ENCODE measurements at places on chromosomes 16 and 17.

GRCh38 chr16:81601008-81601428, 156.4 kb downstream of the CMIP start:
- no peak for DNase-seq

- DNase-seq = peak; percentile 56
Observed at GRCh38 chr17:78390241-78391050, 12.0 kb downstream of the PGS1 start.

- DNase-seq = no peak
Observed at GRCh38 chr17:27402943-27403342, 53.3 kb upstream of the KSR1 start.

- DNase-seq = no peak
Observed at GRCh38 chr16:69003500-69003899, 102.0 kb upstream of the HAS3 start.

DNA sequence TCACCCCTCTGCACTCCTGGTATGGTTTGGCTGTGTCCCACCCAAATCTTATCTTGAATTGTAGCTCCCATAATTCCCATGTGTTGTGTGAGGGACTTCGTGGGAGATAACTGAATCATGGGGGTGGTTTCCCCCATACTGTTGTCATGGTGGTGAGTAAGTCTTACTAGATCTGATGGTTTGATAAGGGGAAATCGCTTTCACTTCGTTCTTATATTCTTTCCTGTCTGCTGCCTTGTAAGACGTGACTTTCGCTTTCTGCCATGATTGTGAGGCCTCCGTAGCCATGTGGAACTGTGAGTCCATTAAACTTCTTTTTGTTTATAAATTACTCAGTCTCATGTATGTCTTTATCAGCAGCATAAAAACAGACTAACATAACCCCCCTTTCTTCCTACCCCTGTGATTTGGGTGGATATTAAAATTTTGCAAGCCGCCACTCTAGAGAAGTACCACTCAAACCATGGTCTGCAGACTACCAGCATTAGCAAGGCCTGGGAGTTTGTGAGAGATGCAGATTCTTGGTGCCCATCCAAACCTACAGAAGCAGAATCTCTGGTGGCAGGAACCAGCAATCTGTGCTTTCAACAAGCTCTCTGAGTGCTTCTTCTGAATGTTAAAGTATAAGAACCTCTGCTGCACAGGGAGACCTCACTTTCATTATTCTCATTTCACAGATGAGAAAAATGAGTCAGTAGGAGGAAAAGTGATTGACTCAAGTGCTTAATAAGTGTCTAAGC, 999.5 kb upstream of the EEF2KMT start:
- no peak for DNase-seq

DNA sequence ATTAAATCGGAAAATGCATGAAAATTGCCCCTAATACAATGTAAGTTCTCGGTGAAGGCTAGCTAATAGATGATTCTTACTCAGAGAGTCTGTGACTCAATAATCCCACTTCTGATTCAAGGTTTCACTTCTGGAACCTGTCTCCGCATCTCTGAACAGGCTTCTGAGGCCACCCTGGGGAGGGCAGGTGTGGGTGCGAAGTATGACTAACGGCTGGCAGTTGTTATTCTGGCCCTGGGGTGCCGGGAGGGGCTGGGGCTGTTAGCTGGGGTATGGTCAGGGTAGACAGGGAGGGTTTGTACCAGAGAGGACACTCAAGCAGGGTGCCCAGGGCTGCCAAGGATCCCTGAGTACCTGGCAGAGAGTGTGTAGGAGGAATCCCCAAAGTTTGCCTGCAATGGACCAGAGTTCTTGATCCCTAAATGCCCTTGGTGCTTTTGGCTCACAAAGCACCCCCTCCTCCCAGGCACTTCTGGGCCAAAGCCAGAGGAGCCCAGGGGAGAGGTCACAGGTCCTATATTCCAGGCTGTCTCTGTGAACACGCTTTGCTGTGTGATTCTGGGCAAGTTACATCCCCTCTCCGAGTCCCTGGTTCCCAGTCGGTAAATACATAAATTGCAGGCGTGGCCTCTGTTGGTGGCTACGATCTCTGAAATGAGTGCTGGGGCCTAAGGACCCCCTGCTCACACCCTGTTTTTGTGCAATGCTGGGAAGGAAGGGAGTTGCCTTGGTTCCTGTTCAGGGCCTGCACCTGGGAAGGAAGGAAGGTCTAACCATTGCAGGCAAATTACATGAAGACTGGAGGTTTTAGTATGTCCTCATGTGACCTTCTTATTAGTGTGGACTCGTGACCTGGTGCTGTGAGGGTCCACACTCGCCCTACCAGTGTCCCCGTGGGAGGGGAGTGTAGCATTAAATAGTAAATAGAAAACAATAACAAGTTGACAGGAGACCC, 49.9 kb upstream of the CPNE2 start:
- DNase-seq = no peak

DNA sequence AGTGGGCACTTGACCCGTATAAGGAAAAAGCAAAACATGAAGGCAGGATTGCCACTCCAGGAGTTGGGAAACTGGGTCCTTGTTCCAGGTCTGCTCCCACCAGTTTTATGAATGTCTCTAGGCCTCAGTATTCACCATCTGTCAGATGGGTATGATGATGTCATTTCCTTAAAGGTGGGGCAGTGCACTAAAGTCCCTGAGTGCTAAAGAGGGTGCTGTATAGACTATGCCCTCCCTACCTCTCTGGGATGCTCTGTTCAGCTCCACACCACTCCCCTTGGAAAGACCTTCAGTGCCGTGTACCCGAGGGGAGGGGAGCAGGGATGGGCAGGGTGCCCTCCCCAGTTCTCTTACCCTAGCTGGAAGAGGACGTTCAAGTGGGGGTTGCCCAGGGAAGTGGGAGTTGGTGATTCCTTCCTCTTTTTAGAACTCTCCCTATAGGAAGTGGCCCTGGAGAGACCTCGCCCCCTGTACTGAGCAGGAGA, 2.2 kb downstream of the LASP1 start:
- DNase-seq = no peak

- DNase-seq = no peak
Observed at GRCh38 chr16:81327447-81328196, 12.9 kb downstream of the GAN start.

DNA sequence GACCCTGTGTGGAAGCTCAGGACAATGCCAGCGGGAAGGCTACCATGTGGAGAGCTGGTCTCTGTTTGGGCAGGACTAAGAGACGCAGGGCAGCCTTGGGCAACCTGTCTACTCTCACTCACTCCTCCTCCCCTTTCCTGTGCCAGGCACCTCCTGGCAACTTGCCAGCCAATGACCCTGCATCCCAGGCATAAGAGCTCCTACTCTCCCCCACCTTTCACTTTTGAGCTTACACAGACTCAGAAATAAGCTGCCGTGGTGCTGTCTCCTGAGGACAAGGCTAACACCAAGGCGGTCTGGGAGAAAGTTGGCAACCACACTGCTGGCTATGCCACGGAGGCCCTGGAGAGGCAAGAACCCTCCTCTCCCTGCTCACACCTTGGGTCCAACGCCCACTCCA, 2.6 kb downstream of the HBM start:
- DNase-seq = no peak

GRCh38 chr16:75042426-75043174, 43.8 kb downstream of the ZNRF1 start:
- no peak for DNase-seq

DNA sequence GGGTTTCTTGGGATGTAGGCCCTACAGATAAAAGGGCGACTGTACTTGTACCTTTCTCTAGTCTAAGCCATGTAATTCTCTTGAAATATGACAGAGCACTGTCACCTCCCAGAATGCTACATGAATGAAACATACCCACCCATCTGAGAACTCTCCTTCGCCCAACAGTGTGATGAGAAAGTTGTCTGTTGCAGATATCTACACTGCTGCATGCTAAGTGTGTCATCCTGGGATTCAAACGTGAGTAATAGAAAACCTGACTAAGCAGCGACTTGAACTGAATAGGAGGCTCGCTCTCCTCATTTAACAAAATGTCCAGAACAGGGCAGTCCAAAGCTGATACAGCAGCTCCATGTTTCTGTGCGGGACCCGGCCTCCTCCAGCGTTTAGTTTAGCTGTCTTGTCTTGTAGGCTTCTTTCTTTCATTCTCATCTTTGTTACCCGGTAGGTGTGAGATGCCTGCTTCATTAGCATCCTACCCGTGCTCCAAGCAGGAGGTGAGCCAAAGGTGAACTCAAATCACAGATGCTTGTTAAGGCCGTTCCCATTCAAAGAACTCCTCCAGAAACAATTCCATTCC, 211.9 kb downstream of the PRKCA start:
- no peak for DNase-seq

DNA sequence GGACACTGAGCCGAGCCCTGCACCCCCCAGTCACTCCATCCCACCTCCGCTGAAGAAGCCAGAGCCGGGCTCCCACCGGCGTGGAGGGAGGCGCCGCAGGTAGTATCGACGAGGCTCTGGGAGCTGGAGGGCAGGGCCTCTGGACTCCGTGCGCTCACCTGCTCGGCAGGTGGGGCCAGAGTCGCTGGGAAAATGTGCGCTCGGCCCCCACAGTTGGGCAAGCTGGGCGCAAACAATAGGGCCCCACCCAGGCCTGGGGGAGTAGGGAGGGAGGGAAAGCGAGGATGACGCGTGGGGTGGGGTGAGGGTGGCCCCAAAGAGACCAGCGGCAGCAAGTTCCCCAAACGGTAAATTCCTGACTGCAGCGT, 668 bp downstream of the JUP start:
- no peak for DNase-seq

- no peak for DNase-seq
Observed at GRCh38 chr16:49620869-49621240, 235.1 kb downstream of the ZNF423 start.

- DNase-seq = no peak
Observed at GRCh38 chr17:82605939-82606600, 42.2 kb downstream of the WDR45B start.

GRCh38 chr16:75402821-75403475, 30.4 kb downstream of the CFDP1 start:
- no peak for DNase-seq

DNA sequence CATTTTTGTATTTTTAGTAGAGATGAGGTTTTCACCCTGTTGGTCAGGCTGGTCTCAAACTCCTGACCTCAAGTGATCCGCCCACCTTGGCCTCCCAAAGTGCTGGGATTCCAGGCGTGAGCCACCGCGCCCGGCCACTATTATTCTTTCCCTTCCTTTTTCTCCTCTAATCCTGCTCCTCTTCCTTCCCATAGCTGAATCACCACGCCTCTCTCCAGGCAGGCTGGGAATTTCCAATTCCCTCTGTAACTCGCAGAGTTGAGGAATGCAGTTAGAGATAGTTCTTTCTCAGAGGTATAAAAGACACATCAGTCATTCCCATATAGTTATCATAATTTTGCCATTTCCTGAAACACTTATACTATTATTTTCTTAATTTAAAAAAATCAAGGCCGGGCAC, 11.2 kb downstream of the METTL16 start:
- DNase-seq = no peak

- DNase-seq = no peak
Observed at GRCh38 chr16:76955629-76956028, 235.4 kb upstream of the MON1B start.

DNA sequence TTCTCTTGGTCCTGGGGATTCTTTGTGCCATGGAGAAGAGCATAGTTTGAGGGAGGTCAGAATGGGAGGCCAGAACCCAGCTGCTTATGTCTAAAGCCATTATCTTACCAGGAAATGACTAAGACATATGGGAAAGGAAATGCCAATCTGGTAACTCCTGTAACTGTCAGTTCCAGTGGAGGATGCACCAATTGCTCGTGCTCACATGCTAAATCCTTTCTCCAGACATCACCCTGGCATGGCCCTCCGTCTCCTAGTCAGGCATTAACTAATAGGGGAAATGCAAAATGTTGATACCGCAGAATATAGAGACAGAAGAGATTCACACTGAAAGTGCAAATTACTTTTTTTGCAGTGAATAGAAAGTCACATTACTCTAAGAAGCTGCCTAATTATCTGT, 255.6 kb upstream of the HSBP1 start:
- DNase-seq = peak; percentile 60

DNA sequence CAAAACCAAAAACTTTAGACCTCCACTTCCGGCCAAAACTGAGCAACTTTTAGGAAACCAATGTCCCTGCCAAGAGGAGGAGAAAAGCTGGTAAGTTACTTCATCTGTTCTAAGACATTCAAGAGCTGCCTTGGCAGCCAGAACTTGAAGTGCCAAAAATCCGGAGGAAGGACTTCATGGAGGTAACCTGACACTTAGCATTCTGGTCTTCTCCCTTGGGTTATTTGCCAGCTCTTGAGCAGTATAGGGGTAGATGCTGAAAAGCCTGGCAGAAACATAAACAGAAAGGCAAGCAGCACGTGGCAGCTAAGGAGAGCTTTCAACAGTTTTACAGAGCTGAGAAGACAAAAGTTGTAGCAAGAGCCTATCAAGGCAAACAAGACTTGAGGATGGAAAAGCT, 53.2 kb downstream of the CDYL2 start:
- DNase-seq = no peak

DNA sequence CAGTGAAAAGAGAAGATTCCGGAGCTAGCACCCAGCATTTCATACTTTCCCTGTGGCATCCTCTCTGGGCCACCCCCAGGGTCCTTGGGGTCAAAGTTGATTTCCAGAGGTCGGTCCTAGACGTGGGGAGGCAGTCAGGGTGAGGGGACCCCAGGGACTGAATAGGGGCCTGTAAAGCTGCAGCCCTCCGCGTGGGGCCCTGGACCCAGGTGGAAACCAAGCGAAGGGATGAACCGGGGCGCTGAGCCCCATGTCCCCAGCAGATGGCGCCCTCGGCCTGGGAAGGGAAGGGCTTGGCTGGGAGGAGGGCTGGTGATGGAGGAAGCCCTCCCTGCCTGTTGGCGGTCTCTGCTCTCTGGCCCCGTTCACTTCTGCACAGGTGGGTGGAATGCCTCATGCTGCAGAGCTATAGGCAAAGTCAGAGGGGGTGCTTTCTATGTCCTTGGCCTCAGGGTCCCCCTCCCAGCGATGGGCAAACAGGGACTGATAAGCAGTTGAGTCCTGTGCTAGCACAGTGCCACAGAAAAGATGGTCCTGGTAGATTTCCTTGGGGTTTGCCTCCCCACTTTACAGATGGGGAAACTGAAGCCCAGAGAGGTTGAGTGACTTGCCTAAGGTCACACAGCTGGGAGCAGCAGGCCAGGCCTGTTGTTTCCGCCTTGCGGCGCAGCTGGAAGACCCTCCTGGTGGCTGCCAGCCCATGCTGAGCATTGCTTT, 163.4 kb upstream of the CIBAR2 start:
- peak; percentile 36 for DNase-seq

GRCh38 chr16:75997606-75998005, 271.3 kb upstream of the CPHXL start:
- no peak for DNase-seq

DNA sequence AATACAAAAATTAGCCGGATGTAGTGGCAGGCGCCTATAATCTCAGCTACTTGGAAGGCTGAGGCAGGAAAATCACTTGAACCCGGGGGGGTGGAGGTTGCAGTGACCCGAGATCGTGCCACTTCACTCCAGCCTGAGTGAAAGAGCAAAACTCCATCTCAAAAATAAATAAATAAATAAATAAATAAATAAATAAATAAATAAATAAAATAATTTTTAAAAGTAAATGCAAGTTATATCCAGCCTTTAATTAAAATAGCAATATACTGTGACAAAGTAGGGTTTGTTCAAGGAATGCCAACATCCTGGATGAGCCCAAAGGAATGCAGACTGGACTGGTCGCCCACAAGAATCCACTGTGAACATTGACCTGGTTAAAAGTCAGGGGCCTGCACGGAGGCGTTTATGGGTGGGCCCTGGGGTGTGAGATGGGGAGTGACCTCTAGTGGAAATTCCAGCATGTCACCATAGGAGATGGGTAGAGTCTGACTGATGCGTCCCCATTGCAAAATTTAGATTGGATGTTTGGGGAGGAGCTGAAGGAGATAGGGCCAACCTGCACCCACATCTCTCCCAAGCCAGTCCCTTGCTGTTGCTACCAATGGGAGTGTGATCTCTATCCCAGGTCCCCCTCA, 9.7 kb upstream of the PIK3R5 start:
- no peak for DNase-seq

Data from SW 1271 (cell line).